ENCODE measurements at places on chromosomes 16 and 17. TPM values are rescaled to one million over a fixed set of nuclear protein-coding genes. Genes with fewer than 3 reads are reported as not detected.

- DNase-seq, result no peak
Measured at GRCh38 chr17:70202840-70203239, 33.5 kb downstream of the KCNJ2 start.

The OTOA gene
- 0.10 TPM for total RNA-seq

- peak; percentile 94 for DNase-seq
Measured at GRCh38 chr16:30096105-30096861, at the start of gene YPEL3. Gene YPEL3, minus strand, starts transcription at chr16:30096213. Its CDS starts 731 bp downstream, at chr16:30095482.

DNA sequence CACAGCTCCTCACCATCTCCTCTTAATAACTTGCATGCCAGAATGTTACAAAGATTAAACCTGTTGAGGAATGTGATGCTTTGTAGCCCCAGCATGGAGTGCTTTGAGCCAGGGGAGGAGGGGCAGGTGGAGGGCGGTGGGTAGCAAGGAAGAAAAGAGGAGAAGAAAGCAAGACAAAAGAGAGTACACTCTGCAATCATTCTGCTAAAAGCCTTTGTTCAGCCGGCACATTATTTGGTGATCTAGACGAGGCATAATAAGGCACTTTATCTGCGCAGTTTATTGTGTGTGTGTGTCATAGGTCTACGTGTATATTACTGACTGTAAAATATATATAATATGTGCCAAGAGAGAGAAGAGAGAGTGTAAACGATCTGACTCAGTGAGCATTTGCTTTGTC, 139.1 kb downstream of the SOX9 start:
- no peak for DNase-seq

GRCh38 chr17:13086142-13086769, 68.4 kb upstream of the ELAC2 start:
- DNase-seq, result no peak

The SLC16A5 gene
- total RNA-seq, result 1.2 TPM

The CRYBA1 gene
- total RNA-seq, result not detected

The C16orf92 gene
- not detected for total RNA-seq

DNA sequence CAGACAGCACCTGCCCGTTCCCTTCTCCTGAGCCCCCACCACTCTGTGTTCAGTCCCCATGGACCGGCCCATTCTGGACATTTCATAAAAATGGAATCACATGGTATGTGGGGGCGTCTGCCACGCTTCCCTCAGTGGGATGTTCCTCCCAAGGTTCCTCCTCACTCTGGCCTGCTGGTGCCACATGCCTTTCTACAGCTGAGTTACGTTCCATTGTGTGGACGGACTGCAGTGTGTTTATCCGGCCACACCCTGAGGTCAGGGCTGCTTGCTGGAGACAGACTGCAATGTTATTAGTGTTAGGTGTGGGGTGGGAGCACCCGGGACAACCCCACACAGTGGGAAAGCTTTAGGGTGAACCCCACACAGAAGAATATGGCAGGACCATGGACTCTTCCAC, 5.9 kb upstream of the AATK start:
- DNase-seq, result no peak

Data from left lobe of liver (tissue), 2 donors.